Glutamatergic neuron (in vitro differentiated cells): ENCODE measurements at places on chromosomes 7 and 10. TPM values are rescaled to one million over a fixed set of nuclear protein-coding genes. Genes with fewer than 3 reads are reported as not detected.

DNA sequence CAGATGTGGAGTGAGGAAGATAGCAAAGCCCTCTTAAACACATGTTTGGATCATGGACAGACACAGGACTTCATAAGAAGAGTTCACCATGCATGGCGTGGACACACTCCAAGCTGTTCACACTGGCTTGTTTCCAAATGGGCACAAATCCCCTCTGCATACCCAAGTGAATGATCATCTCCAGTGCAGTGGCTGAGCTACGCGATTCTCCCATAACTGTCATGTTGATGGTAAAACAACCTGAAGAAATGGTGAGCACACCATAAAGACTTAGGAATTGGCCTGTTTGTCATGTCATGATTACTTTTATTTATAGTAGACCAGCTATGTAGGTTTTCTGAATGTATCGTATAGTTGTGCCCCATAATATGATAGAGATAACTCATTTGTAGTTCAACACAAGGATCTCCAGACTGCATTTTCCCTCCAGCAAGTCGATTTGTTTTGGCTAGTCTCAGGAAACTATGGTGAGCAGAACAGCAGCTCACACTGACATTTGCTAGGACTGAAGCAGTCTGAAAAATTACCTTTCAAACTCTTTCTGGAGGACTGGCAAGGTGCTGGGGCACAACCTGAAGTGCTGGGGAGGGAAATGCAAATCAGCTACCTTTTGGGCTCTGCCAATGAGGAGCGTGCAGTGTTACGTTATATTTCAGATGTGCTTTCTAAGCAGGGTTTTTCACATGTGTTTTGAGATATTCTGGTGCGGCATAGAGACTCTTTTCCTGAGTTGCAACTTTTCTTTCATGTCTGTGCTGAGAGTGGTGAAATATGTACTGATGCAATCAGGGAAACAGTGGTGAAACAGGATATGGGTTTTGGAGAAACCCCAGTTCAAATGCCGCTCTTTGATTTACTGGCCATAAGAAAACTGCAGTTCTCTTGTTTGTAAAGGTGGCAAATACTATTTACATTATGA is 629.6 kb upstream of the DPP6 start:
- H3K36me3 ChIP-seq: peaks cover 5% of the 10 kb centered on the region
- DNase-seq: no peak
- no peaks in the 10 kb centered on the region for H3K4me1 ChIP-seq
- H3K27ac ChIP-seq: no peak overlapping the region
- H3K4me3 ChIP-seq: no peak overlapping the region
- H3K27me3 ChIP-seq: peaks cover 2% of the 10 kb centered on the region

- H3K27me3 ChIP-seq: peaks cover 30% of the 10 kb centered on the region
- H3K36me3 ChIP-seq: peaks cover 9% of the 10 kb centered on the region
- DNase-seq: peak; percentile 70
These were observed at the start of gene CLEC2L for GRCh38 chr7:139523199-139523941. CLEC2L (plus strand) TSS chr7:139523685; CDS start chr7:139523928, 243 bp downstream.

The JMJD1C gene
- total RNA-seq: 110 TPM

DNA sequence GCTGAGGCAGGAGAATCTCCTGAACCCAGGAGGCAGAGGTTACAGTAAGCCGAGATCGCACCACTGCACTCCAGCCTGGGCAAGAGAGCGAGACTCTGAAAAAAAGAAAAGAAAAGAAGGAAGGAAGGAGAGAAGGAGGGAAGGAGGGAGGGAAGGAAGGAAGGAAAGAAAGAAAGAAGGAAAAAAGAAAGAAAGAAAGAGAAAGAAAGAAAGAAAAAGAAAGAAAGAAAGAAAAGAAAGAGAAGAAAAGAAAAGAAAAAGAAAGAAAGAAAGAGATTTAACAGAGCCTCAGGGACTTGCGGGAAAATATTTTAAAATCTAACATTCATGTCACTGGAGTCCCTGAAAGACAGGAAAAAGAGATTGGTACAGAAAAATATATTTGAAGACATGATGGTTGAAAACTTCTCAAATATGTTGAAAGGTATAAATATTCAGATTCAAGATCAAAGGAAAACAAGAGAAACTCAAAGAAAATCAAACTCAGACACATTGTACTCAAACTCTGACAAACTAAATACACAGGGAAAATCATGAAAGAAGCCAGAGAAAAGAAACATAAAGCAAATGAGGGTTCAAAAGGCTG is 25.3 kb upstream of the DNAAF5 start:
- no peak overlapping the region for H3K27ac ChIP-seq
- no peaks in the 10 kb centered on the region for H3K4me1 ChIP-seq
- H3K4me3 ChIP-seq: no peak overlapping the region
- no peaks in the 10 kb centered on the region for H3K36me3 ChIP-seq
- no peak for DNase-seq

GRCh38 chr7:1400371-1400770 is 58.9 kb downstream of the MICALL2 start:
- H3K36me3 ChIP-seq: no peaks in the 10 kb centered on the region
- no peak overlapping the region for H3K27ac ChIP-seq

The CNNM1 gene
- total RNA-seq: 0.10 TPM

DNA sequence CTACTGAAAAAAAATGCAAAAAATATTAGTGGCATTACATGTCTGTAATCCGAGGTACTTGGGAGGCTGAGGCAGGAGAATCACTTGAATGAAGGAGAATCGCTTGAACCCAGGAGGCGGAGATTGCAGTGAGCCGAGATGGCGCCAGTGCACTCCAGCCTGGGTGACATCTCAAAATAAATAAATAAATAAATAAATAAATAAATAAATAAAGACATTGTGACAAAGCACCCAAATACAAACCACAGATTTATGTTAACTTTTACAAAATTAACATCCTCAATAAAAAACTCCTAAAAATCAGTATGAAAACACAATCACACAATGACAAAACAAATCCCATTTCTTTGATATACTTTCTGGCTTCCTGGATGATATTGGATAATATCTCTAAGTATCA is 808.3 kb downstream of the REEP3 start:
- H3K27ac ChIP-seq: no peak overlapping the region
- H3K4me1 ChIP-seq: peaks cover 3% of the 10 kb centered on the region
- no peaks in the 10 kb centered on the region for H3K36me3 ChIP-seq
- DNase-seq: no peak

The ETV1 gene
- 51.8 TPM for total RNA-seq

The BMPER gene
- total RNA-seq: 16.2 TPM

The ZNF853 gene
- 5.5 TPM for total RNA-seq

DNA sequence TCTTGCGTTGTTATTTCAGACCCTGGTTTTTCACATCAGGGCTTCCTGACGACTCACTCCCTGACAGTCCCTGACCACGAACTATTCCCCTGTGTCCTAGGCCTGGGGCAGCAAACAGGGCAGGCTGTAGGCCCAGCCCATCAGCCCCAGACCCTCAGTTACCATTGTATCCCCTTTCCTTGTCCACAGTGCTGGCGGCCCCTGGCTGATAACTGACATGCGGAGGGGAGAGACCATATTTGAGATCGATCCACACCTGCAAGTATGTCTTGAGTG is 50.5 kb upstream of the TRIM8 start:
- peaks cover 9% of the 10 kb centered on the region for H3K36me3 ChIP-seq
- H3K27ac ChIP-seq: no peak overlapping the region
- DNase-seq: no peak
- H3K4me1 ChIP-seq: peaks cover 2% of the 10 kb centered on the region
- peaks cover 7% of the 10 kb centered on the region for H3K27me3 ChIP-seq

The C10orf62 gene
- total RNA-seq: not detected

- peaks cover 16% of the 10 kb centered on the region for H3K36me3 ChIP-seq
- no peaks in the 10 kb centered on the region for H3K4me1 ChIP-seq
- H3K27ac ChIP-seq: no peak overlapping the region
- peaks cover 3% of the 10 kb centered on the region for H3K27me3 ChIP-seq
These were observed 72.9 kb upstream of the NAMPT start for GRCh38 chr7:106357675-106358074.

DNA sequence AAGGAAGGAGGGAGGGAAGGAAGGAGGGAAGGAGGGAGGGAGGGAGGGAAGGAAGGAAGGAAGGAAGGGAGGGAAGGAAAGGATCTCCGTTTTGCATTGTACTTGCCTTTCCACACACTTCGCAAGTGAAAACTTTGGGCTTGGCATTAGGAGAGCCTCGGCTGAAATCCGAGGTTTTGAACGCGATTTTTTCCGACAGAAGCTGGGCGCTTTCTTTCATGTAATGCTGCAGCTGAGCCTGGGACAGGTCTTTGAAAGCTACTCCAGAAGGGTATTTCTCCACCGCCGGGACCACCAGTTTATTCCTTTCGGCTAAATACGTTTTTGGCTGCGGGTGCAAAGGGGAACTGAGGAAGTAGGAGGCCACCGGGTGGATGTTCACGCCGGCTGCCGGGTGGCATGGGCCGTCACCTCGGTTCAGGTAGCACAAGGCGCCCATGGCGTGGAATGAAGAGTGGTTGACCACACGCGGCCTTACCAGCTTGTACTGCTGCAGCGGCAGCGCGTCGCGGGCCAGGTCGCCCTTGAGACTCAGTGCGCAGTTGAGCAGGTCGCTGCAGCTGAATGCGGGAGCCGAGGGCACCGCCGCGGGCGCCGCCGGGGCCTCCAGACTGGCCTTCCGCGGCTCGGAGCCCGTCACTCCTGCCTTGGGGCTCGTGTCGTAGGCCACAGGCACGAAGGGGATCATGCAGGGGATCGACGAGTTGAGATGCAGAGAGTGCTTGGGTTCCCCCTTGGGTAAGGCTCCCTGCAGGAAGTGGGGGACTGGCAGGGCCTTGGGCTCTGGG is 825 bp downstream of the FEZF1 start:
- no peaks in the 10 kb centered on the region for H3K36me3 ChIP-seq
- peak; percentile 60 for DNase-seq
- H3K27ac ChIP-seq: no peak overlapping the region
- H3K27me3 ChIP-seq: peaks cover 34% of the 10 kb centered on the region
- H3K4me3 ChIP-seq: peak overlapping the region; percentile 91
- H3K4me1 ChIP-seq: peaks cover 15% of the 10 kb centered on the region

The SCIN gene
- not detected for total RNA-seq

DNA sequence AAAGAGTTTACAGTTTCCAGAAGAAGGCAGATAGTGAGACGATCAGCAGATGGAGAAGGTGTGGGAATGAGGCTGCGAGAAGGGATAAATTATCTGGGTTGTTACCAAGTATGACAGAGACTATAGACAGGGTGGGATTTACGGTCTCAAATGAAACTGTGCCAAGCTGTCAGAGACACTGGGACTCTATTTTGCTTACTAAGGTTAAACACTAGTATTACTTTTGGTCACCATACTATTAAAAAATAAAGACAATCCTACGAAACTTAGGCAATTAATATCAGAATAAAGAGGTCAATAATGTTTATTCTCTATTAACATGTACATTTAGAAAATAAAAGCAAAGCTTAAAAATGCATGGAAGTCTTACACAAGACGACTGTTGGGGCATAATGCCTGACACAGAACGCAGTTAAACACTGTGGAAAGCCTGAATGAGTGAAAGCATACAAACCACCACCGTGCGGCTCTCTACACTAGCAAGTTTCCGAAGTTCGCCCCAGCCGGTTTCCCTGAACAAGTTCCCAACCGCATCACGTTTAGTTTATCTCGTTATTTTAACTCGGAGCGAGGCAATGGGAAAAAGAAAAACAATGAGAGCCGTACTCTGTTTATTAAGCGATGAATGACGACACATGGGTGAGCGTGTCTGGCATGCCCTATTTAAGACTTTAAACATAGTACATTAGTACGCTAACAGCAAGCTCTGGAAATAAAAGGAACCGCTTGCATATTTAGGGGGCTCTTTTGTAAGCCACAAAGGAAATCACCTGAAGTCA is 909 bp upstream of the CC2D2B start:
- H3K36me3 ChIP-seq: peaks cover 4% of the 10 kb centered on the region
- peak overlapping the region; percentile 88 for H3K4me3 ChIP-seq
- no peaks in the 10 kb centered on the region for H3K27me3 ChIP-seq
- peak; percentile 25 for DNase-seq
- no peaks in the 10 kb centered on the region for H3K4me1 ChIP-seq
- no peak overlapping the region for H3K27ac ChIP-seq

DNA sequence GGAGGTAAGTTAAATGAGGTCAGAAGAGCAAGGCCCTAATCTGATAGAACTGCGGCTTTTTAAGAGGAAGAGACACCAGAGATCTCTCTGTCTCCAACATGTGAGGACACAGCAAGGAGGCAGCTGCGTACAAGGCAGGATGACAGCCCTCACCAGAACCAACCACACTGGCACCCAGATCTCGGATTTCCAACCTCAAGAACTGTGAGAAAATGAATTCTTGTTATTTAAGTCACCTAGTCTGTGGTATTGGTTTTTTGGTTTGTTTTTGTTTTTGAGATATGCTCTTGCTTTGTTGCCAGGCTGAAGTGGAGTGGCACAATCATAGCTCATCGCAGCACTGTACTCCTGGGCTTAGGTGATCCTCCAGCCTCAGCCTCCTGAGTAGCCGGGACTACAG is 127.2 kb downstream of the DLG5 start:
- DNase-seq: no peak
- no peaks in the 10 kb centered on the region for H3K36me3 ChIP-seq
- H3K27me3 ChIP-seq: no peaks in the 10 kb centered on the region
- peaks cover 5% of the 10 kb centered on the region for H3K4me1 ChIP-seq
- no peak overlapping the region for H3K27ac ChIP-seq

- peaks cover 5% of the 10 kb centered on the region for H3K36me3 ChIP-seq
- H3K27ac ChIP-seq: peak overlapping the region; percentile 95
- H3K4me1 ChIP-seq: peaks cover 30% of the 10 kb centered on the region
- no peak for DNase-seq
- H3K4me3 ChIP-seq: peak overlapping the region; percentile 69
These were observed 44.4 kb upstream of the DGKI start for GRCh38 chr7:137891016-137891655.

GRCh38 chr7:142853739-142854371 is 1.0 kb upstream of the EPHB6 start:
- H3K27me3 ChIP-seq: peaks cover 6% of the 10 kb centered on the region
- peaks cover 11% of the 10 kb centered on the region for H3K4me1 ChIP-seq
- peaks cover 5% of the 10 kb centered on the region for H3K36me3 ChIP-seq
- H3K27ac ChIP-seq: peak overlapping the region; percentile 82
- DNase-seq: peak; percentile 77
- H3K4me3 ChIP-seq: peak overlapping the region; percentile 95

The DBNL gene
- 154 TPM for total RNA-seq

GRCh38 chr7:131039355-131039762 is 288.3 kb upstream of the MKLN1 start:
- DNase-seq: no peak
- H3K36me3 ChIP-seq: no peaks in the 10 kb centered on the region
- peaks cover 1% of the 10 kb centered on the region for H3K27me3 ChIP-seq
- H3K4me1 ChIP-seq: no peaks in the 10 kb centered on the region

DNA sequence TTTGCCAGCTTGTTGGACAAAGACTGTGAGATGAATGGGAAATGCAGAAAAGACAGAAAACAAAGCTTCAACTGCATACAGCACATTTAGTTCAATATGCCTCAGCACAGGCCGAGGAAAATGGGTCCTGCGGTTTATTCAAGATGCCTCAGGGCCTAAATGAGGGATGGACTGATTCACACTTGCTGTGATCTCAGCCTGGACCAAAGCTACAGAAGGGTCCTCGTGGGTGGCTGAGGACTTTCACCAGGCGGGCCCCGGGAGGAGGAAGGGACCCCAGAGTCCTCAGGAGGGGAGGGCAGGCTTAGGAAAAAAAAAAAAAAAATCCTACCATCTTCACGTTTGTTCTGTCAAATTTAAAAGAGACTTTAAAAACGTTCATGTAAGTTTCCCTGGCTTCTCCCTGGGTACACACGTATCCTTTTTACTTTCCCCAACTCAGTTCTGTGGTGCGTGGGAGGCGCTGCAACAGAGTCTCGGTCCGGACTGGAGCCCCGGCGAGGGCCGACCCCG is 624 bp upstream of the ZNF783 start:
- H3K27me3 ChIP-seq: peaks cover 4% of the 10 kb centered on the region
- peak overlapping the region; percentile 64 for H3K27ac ChIP-seq
- DNase-seq: no peak
- peaks cover 6% of the 10 kb centered on the region for H3K4me1 ChIP-seq
- H3K36me3 ChIP-seq: no peaks in the 10 kb centered on the region
